ENCODE measurements at places on chromosomes 4 and X.

- no peak for DNase-seq
These were observed 7.1 kb downstream of the MGST2 start for GRCh38 chr4:139672732-139673131.

DNA sequence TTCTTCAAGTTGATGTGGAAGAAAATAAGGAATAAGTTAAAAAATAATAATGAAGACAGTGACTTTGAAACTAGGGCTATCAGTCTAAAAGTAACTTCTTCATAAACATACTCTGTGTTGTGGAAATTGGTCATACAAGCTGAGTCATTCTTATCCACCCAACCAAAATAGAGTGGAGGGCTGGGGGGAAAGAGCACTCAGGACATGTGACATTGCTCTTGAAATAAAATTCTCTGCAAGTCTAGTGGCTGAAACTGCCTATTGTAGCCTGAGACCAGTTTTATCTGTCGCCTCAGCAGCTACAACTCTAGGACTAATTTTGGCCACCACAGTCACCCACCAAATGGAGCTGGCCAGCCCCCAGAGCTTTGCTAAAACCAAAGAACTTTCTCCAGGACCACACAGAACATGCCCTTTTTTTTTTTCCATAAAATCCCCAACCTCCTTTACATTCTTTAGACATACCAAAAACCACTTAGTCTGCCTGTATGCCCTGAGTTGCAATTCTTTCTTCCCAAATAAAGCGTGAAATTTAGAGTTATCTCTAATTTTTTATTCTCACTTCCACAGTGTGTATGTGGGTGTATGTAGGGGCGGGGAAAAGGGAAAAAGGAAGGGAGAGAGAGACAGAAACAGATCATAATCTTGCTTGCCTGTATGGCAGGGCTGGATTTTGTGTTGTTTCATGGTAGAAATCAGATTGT, 23.0 kb upstream of the SLC25A4 start:
- no peak for DNase-seq

DNA sequence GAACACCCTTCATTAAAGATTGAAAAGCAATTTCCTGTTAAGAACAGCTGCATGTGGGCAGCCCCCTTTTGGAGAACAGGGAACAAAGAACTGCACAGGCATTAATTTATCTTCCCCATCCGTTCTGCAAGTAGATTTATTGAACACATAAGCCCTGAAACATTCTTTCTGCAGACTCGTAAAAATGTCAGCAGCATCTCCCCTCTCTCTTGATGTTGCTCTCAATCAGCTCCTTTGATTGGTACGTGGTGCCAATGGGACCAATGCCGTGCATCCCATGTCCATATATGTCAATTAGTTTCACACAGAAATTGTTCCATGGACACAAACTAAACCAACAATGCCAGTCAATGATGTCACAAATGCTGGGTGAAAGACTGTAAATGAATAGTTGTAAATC, 228.5 kb upstream of the RASGEF1B start:
- DNase-seq, result no peak

DNA sequence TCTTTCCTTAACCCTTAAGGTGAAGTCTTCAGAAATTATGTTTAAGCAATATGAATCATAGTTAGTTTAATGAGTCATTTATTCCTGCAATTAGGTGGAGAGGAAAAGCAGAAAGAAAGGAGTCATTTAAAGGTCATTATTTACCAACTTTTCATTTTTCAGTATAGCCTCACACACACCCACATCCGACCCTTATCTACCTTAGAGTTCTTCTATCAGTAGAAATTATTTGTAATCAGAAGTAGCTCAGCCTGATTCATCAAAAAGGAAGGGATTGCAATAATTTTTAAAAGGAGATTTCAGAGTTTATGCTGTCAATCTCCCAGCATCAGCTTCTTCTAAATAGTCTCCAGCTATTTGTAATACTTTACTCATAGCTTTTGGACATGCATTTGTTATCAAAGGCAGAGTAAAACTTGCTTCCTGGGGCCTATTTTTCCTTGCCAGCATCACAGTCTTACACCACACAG, 5.9 kb downstream of the ANXA10 start:
- DNase-seq, result no peak

DNA sequence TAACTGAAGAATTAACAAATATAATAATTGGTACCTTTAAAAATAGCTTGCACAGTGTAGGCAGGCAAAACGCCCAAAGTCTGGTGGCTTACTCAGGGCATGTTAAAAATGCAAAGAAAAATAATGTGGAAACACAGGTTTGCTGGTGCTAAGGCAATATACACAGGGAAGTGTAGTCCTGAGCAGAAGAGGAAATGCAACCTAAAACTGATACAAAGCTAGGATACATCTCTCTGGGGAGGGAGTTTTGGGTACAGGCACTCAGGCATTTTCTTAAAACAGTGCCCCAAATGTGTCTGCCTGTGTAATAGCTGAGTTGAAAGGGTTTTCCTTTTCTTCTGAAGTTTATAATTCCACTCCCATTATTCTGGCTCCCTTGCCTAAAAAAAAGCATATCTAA, 47.4 kb downstream of the TMPRSS11E start:
- DNase-seq, result no peak

- no peak for DNase-seq
These were observed 78.4 kb downstream of the CCNG2 start for GRCh38 chr4:77235289-77235854.

DNA sequence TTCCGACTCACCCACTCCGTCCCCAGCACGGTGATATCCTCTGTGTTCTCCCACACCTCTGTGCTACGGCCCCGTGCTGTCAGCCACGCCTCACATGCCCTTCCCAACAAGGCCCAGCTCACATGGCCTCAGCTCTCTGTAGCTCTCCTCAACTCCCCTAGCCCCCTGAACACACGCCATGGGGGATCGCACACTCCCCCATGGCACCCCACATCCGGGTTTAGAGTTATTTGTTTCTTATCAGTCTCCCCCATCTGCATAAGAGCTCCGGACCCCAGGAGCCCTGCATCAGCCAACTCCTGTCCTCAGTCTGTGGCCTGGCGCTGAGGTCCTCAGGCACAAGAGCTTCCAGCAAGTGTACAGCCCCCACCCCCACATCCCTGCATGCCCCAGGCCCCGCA, 7.0 kb downstream of the C4orf50 start:
- DNase-seq, result no peak

- DNase-seq, result no peak
These were observed 618.1 kb downstream of the PPP4R3C start for GRCh38 chrX:26845056-26845455.

DNA sequence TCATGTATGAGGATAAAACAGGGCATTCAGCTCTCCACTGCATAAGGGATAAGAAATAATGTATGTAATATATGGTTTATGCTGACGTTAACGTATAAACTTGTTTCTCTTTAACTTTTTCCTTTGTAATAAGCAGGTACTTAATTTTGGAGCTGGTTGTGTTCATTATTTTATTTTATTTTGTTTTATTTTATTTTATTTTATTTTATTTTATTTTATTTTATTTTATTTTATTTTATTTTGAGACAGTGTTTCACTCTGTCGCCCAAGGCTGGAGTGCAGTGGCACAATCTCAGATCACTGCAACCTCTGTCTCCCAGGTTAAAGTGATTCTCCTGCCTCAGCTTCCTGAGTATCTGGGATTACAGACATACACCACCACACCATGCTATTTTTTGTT, 1932.6 kb upstream of the TENM3 start:
- no peak for DNase-seq

GRCh38 chrX:49233887-49234555, 881 bp upstream of the CACNA1F start:
- DNase-seq, result no peak

DNA sequence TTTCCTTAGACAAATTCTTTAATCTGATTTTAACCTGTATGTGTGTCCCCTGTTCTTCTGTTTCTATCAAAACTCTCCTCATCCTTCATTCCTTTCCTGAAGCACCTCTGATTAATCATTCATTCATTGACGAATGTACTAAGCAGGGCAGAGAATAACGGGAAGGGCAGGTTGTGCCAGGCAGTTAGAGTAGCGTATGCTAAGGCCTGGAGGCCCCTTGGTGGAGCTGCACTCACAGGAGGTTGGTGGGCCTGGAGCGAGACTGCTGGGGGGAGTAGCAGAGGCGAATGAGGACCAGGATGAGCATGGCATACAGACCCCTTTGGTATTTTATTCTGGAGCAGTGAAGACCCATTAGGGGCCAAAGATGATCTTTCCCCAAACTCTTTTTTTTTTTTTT, 22.5 kb downstream of the PTTG2 start:
- no peak for DNase-seq

GRCh38 chr4:20288047-20288650, 36.4 kb downstream of the SLIT2 start:
- no peak for DNase-seq

- no peak for DNase-seq
These were observed 377.5 kb downstream of the KCNIP4 start for GRCh38 chr4:21571100-21571499.

- DNase-seq, result no peak
These were observed 309 bp upstream of the CTBP1 start for GRCh38 chr4:1249148-1249730.

- DNase-seq, result no peak
These were observed 15.2 kb upstream of the GALNT7 start for GRCh38 chr4:173153445-173153844.

DNA sequence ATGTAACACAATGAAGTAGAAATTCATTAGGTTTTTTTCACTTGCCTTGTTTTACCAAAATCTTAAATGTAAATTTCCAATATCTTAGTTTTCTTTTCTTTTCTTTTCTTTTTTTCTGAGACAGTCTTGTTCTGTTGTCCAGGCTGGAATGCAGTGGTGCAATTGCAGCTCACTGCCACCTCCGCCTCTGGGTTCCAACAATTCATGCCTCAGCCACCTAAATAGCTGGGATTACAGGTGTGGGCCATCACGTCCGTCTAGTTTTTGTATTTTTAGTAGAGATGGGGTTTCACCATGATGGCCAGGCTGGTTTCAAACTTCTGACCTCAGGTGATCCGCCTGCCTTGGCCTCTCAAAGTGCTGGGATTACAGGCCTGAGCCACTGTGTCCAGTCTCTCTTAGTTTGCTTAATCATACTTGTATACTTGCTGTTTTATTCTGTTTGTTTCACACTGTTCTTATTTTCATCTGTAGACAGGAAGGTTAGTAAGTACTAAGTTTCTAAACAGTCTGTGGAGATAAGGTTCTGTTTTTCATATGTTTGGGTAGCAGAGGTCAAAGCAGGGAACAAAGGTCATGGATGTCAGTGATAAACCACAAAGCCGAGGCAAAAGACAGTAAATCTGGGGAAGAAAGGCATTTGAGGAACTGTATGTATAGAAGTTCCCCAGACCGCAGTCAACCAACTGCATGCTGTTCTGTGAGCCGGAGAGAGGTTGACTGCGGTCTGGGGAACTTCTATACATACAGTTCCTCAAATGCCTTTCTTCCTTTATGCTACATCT, 129.1 kb downstream of the CBR4 start:
- DNase-seq, result no peak

GRCh38 chr4:87911252-87911774, 64.2 kb upstream of the SPP1 start:
- no peak for DNase-seq

Measured in cortex of kidney (tissue), 1 donor.